ENCODE measurements at places on chromosomes 11 and 22.
A peak's percentile ranks its signal among the peaks of the same experiment; 100 is the strongest.

- DNase-seq, result no peak
Measured at GRCh38 chr11:44561964-44562734, 3.3 kb upstream of the CD82 start.

DNA sequence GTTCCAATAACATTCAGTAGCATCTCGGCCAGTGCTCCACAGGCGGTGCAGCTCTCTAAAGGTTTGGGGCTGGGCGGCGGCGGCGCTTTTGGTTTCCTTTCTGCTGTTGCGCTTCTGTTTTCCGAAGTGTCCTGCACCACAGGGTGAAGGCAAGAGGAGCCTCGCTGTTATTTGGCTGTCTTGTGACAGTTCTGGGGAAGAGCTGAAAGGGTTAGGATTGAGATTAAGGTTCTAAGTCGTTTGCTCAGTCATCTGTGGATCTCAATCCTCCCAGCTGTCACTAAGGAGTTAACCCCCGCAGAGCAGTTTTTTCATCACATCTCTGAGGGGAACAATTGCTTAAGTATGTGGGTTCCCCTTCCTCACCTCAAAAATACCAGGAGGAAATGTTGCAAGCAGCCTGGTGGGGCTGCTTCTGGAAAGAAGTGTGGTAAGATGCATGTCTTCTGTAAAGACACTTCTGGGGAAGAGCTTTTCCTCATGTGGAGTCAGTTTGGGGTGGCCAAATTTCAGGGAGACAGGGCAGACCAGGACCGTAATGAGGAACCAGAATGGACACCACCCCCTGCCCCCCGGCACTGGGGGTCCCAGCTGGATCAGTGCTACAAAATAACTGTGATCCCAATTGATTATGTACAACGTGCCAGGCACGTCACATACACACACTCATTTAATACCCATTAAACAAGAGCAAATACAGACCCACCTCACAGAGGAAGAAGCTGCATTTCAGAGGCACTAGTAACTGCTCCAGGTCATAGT is 14.2 kb downstream of the TMEM121B start:
- no peak for DNase-seq

DNA sequence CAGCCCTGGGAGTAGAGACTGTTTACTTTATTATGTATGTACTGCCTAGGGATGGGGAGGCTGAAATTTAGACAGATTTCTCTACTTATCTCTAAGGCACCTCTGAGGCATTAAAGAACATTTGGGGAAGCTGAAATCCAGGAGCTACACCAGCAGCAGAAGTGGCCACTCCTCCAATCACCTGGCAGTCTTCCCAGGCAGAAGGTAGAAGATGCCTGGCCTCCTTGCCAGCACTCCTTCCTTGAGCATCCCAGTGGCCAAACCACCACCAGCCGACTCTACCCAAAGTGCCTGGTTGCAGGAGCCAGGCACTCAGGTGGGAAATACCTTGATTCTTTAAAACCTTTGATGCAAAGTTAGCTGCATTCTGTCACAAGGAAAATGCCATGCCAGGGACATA is 1.9 kb upstream of the FAT3 start:
- DNase-seq, result no peak

DNA sequence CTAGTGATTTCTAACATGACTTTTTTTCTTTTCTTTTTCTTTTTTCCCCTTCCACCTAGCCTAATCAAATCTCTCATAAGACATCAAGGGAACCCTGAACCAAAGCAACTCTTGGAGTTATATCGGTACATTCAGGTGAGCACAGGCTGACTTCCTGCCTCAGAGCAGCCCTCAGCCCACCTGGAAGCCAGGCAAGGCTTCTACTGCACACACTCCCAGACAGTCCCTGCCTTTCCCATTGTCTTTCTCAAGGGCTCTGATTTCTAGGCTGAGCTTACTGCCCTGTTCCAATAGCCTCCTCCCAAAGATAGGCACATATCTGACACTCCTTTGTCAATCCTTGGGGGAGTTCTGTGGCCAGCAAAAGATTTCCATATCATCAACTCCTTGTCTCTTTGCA is 629.5 kb downstream of the NTM start:
- no peak for DNase-seq

- peak; percentile 45 for DNase-seq
Measured at GRCh38 chr22:23591201-23591791, 11.2 kb upstream of the IGLL1 start.

GRCh38 chr22:26547837-26548236 is 35.6 kb upstream of the TFIP11 start:
- no peak for DNase-seq

DNA sequence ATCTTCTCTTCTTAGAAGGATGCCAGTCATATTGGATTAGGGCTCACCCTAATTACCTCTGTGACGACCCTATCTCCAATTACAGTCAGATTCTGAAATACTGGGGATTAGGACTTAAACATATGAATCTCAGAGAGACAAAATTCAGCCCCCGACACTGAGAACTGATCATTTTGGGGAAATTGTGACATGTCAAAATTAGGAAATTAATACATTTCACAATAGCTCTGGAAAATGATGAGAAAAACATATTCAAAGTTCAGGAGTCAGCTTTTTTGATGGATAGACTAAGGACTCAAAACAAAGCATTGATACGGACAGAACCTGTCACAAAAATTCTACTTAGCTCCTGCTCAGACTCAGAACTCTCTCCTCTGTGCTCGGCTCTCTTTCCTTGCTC is 40.8 kb downstream of the COMMD9 start:
- no peak for DNase-seq

- DNase-seq, result no peak
Measured at GRCh38 chr11:127816962-127817361, 770.4 kb downstream of the ETS1 start.

GRCh38 chr22:23179381-23180299 is 669 bp upstream of the BCR start:
- no peak for DNase-seq
